ENCODE measurements at places on chromosomes 7 and 10.

DNA sequence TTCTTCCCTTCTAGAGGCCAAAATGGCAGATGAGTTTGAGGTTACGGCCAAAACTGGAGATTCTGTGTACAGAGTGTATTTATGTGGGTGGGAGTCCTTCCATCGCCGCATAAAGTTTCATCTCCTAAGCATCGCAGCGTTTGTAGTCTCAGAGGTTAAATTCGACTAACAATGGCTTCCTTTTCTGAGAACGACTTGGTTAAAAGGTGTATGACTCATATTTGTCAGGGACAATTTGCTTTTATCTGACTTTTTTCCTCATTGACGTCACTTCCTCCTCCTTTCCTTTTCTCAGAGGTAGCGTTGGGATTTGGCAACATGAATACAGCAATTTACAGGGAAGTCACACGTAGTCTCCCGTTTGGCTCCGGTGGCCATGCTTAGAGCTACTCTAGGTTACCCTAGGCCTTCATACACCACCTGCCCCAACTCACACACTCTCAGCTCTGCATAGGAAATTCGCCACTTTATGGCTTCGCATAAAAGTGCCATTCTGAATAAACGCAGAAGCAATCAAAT, 37.6 kb upstream of the TCF7L2 start:
- no peak for DNase-seq

- no peak for DNase-seq
Measured at GRCh38 chr7:152366662-152367061, 69.1 kb downstream of the KMT2C start.

GRCh38 chr10:3902054-3902808, 117.2 kb upstream of the KLF6 start:
- DNase-seq = peak; percentile 15

- DNase-seq = no peak
Measured at GRCh38 chr7:23167691-23168090, 14.2 kb upstream of the NUP42 start.

DNA sequence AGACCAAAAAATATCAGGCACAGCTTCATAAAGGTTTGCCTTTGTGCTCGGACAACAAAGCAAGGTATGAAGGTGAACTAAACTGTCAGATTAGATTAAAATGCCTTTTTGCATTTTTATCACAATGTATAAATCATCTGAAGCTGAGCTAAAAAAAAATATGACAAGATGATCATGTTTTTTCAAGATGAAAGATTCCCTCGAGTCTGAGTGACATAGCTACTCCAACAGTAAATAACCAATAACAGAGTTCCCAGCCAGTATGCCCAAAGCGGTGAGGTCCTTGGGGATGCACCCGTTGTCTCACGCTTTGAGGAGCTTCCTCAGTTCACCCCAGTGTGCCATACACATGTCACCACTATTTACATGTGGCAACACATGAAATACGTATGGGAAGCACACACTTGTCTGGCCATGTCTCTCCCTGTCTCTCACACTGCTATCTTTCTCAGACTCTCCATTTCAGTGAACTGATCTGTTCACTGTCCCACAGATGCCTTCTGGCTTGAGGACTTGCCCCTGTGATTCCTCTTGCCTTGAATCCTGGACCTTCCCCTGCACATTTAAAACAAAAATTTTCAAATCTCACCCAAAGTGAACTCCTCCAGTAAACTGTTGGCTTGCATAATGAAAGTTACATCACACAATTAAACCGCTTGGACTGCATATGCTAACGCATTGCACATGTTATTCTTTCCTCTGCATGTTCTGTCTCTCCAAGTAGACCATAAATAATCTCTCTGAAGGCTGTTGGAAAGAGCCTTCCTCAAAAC, 2.6 kb upstream of the PIK3CG start:
- DNase-seq = no peak

GRCh38 chr10:34434119-34434594, 380.9 kb downstream of the PARD3 start:
- DNase-seq = no peak

DNA sequence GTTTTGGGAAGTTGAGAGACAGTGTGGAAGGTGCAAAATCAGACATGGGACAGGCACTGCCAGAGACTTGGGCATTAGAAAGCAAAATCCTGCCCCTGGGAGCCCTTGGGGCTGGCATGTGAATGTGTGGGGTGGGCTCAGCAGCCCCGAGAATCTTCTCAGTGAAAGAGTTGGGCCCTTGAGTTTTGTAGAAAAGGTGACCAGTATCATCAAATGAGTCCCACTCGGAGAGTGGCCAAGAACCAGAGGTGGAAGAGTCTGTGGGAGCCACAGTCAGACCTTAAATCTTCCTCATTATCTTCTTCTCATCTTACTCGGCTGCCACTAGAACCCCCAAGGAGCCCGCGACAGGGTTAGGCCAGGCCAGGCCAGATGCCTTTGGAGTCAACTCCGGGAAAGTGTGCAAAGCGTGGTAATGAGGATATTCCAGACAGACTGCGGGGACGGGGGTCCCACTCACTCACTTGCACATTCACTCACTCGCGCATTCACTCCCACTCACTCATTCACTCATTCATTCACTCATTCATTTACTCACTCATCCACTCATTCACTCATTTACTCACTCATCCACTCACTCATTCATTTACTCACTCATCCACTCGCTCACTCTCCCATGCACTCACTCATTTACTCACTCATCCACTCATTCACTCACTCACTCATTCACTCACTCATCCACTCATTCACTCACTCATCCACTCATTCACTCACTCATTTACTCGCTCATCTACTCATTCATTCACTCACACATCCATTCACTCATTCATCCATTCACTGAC, 74.9 kb downstream of the CARD11 start:
- no peak for DNase-seq

GRCh38 chr7:110718503-110719205, 372.3 kb upstream of the LRRN3 start:
- no peak for DNase-seq

DNA sequence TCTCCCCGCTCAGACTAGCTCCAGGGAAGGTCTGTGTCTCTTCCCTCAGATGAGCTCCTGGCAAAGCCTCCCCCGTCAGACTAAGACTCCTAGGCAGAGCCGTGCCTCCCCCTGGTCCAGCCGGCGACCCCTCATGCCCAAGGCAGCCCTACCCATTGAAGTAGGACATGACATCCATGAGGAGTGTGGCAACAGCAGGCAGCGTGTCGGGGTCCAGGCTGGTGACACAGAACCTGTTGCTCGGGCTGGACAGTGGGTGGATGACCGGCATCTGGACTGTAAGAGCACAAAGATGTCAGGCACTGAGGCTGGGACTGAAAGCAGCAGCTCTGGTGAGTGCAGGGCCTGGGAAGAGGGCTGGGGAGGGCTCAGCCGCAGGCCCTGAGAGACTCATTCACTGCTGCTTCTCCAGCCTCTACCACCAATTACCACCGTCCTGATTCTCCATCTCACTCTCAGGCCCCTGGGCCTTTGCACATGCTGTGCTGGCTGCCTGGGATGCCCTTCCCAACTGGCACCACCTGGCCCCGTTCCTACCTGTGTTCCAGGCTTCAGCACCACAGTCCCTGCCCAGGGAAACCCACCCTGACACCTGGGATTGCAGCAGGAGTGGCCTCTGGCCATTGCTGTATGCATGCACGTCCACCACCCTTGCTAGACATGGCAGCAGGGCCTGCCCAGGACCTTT, 2.8 kb downstream of the PVRIG start:
- no peak for DNase-seq

DNA sequence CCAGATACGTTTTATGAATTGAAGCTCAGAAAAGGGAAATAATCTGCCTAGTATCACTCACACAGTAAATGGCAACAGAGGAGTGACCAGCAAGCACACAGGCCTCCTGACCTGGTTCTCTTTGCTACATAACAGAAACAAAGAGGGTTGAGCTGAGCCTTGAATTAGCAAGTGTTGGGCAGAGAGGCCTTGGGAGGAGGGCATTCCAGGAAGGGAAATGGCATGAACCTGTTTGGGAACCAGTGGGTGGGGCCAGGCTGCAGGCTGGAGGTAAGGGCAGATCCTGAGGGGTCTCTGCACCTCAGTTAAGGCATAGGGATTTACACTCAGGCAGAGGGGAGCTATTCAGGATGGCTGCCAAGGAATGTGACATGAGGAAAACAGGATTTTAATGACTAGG, 24.8 kb upstream of the CYCS start:
- no peak for DNase-seq

- DNase-seq = no peak
Measured at GRCh38 chr7:143385891-143386781, 5.0 kb downstream of the ZYX start.

GRCh38 chr10:25080880-25081581, 64.6 kb downstream of the THNSL1 start:
- peak; percentile 33 for DNase-seq

DNA sequence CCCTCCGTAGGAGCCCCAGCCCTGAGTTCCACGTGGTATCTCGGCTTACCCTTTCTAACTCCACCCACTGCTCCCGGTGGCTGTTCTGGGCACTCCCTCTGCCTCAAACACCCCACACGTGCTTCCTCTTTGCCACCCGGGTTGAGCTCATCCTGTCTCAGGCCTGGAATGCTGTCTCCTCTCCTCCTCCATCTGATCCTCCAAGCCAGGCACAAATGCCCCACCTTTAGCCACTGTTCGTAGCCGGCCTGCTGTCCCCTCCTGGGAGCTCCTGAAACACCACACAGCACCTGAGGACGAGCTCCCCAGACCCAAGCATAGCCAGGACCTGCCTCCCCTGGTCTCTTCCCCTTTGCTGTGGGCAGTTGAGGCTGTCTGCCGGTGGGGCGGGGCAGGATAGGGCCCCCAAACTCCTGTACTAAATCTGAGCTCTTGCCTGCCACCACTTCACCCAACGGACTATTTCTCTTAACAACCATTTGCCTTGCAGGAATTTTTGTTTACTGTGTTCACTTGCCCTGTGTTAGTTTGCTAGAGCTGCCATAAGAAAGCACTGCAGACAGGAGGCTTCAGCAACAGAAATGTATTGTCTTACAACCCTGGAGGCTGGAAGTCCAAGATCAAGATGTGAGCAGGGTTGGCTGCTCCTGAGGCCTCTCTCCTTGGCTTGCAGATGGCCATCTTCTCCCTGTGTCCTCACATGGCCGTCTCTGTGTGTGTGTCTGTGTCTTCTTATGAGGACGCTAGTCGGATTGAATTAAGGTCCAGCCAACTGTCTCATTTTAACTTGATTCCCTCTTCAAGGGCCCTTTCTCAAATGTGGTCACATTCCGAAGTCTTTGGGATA, 58.3 kb upstream of the SHH start:
- DNase-seq = no peak

- DNase-seq = no peak
Measured at GRCh38 chr10:98621630-98622029, 174.9 kb upstream of the HPS1 start.

- no peak for DNase-seq
Measured at GRCh38 chr7:130366564-130366963, 13.7 kb upstream of the CPA1 start.

DNA sequence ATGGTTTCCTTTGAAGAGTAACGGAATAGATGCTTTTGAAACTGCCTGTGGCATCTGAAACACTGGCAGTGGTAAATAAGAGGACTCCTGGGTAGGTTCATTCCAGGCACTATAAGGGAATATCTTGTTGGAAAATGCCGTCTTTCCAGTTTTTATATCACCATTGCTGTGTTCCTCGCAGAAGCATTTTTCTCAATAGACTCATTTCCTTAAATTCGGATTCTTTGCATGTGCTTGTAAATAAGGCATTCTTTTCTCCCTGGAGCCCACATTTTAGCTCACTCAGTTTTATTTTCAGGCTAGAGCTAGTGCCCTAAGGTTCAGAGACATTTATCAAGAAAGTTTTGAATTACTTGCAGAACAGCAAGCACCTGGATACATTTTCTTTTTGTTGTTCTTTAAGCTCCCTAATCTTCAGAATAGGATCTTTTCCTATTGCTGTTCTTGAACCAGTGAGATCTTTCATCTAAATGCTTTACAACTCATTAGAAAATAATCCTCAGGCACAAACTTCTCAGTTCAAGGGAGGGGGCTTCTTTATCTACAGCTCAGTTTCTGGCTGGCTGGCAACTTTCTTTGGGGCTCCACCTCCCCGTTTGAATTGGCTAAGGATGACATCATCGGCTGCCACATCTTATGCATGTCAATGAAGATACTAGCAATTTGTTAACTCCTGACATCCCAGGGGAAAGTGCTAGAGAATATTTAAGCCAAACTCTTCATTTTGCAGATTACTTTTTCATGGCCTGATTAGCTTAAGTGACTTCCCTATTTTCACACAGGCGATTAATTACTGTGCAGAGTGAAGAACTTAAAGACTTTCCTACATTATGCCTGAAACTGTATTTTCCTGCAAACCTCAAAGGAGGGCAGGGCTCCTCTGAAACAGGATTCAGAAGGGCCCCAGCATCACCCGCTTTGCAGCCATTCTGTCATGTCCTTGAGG, 133.7 kb upstream of the RSU1 start:
- DNase-seq = no peak

GRCh38 chr7:47478017-47478344, 103.9 kb downstream of the TNS3 start:
- DNase-seq = no peak

DNA sequence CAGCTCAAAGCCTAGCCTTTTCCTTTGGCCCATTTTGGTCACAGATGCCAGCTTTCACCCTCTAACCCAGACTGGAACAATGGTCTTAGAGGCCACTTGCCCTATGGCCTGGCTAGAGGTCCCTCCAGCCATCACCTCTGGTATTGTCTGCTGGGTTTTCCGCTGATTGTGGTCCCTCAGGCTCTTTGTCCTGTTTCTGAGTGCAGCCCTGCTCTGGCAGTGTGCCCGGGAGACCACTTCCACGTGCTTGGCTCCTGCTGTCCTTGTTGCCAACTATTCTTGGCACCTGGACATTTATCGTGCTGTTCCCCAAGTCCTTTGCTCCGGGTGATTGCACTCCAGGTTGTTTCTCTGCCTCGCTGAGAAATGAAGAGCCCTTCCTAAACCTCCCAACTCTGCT, 53.3 kb upstream of the FAM180A start:
- DNase-seq = no peak

GRCh38 chr10:6988654-6989053, 408.6 kb upstream of the PRKCQ start:
- DNase-seq = peak; percentile 6

- DNase-seq = no peak
Measured at GRCh38 chr10:102280397-102281101, 35.2 kb downstream of the GBF1 start.

DNA sequence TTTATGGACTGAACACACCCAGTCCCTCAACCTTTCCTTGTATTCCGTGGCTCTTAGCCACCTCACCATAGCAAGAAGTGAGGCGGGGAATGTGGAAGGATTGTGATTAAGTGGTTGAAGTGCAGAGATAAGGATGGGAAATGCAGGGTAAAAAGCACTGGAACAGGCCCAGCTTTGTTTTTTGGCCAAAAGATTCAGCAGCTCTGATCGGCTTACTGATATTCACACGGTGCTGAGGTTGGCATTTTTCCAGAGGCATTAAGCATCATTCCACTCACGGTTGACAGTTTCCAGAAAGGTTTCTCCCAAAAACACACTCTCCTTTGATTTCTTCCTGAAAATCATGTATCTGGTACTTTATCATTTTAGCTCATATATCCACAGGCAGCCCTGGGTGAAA, 544.2 kb downstream of the CNTNAP2 start:
- DNase-seq = no peak

GRCh38 chr10:124916585-124917427, 25.1 kb upstream of the ZRANB1 start:
- peak; percentile 94 for DNase-seq

Data from stimulated activated CD4-positive, alpha-beta T cell treated with anti-CD3 and anti-CD28 coated beads, TNF-alpha, amount 100 ng/mL, for 24 hours (primary cell).